ENCODE measurements at places on chromosomes 3 and 15.

- DNase-seq: no peak
Observed at GRCh38 chr15:42405863-42406482, 46.7 kb downstream of the CAPN3 start.

- no peak for DNase-seq
Observed at GRCh38 chr15:91541286-91541685, 312.2 kb upstream of the SLCO3A1 start.

DNA sequence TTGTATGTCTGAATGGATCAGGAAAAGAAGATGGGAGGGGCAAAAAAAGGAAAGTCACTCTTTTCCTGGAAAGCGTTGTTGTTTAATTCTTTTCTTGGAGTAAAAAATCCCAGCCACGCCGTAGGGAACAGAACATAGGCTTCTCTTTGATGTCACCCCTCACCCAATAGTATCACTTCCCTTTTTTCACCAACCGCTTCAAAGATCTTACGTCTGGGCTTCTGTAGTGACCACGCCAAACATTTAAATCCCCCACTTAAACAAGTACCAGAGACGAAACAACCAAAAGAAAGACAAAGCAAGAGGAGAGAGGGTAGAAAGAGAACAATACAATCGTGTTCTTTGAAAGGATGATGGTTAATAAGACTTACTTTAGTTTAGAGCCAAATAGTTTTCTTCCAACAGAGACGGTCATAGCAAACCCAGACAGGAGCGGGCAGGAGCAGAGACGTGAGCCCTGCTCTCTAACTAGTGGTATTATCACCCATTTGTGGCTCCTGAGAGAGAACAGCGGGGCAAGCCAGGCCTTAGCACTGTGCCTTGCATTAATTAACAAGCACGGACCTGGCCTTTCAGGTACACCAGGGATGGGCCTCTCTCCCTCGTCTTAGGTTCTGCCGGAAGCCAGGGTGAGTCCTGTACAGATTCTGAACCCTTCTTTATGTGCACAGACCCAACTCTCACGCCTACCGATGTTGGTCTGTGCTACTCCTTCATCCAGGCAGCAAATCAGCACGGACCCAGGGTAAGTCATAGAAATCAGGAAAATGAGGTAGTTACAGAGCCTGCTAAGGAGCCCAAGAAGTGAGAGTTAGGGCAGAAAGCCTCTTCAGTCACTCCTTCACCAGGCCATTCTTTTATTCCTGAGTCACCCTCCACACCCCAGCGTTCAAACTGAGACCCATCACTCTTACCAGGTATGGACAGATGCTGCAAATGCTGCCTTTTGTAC, 28.2 kb upstream of the BCL6 start:
- DNase-seq: no peak

GRCh38 chr3:197495499-197495898, 60.3 kb downstream of the BDH1 start:
- DNase-seq: no peak

DNA sequence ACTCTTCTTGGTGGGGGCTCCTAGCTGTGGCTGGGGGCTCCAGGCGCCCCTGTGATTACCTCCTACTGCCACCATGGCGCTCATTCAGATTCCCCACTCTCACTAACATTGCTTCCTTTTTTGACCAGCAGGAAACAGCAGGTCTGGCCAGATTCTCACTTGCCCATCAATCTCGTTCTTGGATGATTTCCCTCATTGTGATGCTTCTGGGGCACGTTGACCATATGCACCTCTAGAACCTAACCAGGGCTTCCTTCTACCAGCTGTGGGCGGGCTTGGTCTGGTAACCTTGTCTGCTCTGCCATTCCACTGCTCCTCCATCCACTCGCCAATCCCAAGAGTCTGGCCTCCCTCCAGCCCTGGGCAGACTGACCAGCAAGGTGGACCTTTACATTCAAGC, 35.9 kb upstream of the PTPN23 start:
- no peak for DNase-seq

DNA sequence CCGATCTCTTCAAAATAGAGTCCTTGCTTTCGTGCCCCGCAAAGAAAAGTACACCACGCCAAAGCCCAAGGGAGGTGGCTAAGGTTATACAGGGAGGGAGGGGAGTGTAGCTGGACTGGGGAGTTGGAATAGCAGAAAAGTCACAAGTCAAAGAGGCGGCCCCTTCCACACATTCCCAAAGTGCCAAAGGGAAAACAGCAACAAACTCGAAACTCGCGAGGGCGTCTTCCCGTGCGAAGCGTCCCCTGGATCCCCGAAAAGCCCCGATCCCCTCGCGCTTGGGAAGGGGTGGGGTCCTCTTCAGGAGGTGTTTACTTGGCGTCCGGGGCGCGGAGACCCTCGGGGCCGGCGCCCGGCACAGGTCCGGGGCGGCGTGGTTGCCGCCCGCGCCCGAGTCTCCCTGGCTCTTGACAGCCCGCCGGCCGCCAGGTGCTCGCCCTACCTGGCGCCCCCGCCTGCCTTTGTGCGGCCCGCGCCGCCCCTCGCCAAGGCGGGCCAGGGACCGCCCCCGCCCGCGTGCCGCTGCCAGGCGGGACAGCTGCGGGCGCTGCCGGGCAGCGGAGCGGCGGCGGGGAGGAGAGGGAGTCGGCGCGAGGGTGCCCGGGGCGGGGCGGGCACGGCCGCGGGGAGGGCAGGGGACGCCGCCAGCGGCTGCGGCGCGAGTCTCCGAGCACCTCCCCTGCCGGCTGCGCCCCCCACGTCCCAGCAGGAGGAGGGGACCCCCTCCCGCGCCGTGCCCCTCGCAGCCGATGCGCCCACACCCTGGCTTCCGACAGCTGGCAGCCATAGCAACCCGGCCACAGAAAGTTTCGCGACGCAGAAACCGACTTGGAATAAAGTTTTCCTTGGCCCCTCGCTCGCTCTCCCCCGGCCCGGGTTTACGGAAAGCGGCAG, 966 bp downstream of the MYO1E start:
- DNase-seq: no peak

- no peak for DNase-seq
Observed at GRCh38 chr3:45832699-45833098, 9.2 kb downstream of the LZTFL1 start.

DNA sequence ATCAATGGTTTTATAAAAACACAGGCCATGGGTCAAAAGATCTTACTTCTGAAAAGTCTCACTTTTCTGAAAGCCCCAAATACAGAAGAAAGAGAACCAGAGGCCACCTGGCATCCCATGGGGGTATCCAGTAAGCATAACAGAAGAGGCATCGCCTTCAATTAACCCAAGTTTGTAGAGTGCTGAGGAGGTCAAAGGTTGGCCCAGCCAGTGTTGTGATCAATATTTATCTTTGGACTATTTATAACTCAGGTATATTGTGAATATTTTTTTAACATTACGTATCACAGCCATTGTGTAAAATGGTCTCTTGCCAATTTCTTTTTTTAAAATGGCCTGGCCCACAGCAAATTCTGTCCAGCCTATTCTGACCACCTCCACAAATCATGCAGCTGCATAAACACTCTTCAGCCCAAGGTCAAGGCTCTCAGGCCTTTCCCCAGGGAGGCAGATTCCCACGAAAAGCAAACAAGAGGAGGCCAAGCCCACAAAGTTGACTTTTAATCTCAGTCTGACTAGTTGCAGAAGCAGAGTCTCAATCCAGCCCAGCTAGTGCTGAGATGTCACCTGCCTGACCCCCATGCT, 26.2 kb upstream of the SPTBN5 start:
- no peak for DNase-seq

GRCh38 chr3:58434168-58434504, 504 bp upstream of the PDHB start:
- DNase-seq: no peak

DNA sequence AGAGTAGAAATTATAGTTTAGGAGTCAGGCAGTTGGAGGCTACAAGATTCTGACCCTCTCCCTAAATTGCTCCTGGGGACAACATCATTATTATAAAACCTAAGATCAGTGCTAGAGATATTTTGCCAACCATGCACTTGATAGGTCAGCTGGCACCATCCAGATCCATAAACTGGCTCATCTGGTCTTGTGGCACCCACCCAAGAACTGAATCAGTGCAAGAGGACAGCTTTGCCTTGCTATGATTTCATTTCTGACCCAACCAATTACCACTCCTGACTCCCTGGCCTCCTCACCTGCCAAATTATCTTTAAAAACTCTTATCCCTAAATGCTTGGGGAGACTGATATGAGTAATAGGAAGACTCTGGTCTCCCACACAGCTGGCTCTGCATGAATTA, 461.1 kb upstream of the TGFBR2 start:
- DNase-seq: no peak

DNA sequence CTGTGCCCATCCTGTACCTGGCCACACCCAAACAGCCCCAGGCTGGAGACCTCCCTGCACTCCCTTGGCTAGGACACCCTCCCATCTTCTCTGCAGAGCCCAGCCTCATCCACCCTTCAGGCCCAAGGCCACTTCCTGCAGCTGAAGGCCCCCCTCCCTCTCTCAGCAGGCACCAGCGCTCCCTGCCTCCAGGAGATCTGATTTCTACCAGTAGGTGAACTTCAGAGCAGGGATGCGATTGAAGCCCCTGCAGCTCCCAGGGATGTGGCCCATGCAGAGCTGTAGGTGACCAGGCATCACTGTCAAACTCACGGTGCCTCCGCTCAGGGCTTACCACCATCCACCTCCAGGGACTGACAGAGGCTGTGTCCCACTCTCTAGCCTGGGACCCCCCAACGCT, 96.3 kb downstream of the NUP210 start:
- no peak for DNase-seq

- DNase-seq: no peak
Observed at GRCh38 chr15:25450163-25450562, 11.3 kb upstream of the UBE3A start.

DNA sequence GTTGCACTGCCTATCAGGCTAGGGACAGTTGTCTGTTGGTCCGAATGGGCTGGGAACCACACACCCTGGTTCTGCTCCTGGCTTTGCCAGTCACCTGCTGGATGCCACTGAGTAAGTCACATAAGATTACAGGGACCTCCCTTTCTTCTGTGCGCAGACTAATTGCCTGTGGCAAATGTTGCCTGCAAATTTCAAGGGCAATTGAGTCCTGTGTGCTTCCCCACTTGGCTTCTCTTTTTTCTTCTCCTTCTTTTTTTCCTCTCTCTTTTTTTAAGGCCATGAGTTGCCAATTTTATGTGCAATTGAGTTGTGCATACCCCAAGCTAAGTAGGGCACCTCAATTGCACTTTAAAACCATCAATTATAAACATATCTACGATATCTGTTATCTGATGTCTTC, 963.4 kb downstream of the MCTP2 start:
- DNase-seq: no peak

- DNase-seq: no peak
Observed at GRCh38 chr3:161043336-161044035, 61.7 kb downstream of the B3GALNT1 start.

DNA sequence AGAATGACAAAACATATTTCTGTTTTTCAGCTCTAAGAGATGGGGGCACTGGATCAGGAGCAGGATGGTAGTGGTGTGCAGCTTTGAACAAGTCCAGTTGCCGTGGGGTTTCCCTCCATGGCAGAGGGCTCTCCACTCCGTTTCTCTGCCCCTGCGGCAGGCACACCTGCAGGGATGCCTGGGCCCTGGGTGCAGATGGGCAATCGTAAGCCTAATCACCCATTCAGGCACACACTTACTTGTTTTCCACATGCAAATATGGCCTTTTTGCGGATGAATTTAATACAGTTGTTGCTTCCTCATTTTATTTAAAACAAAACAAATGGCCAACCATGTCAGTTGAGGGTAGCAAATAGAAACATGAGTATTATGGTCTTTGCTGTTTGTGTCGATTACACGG, 85.1 kb downstream of the LPP start:
- DNase-seq: no peak

GRCh38 chr15:38471974-38472373, 18.0 kb downstream of the FAM98B start:
- DNase-seq: no peak

GRCh38 chr3:195204360-195205163, 66.4 kb downstream of the XXYLT1 start:
- no peak for DNase-seq

DNA sequence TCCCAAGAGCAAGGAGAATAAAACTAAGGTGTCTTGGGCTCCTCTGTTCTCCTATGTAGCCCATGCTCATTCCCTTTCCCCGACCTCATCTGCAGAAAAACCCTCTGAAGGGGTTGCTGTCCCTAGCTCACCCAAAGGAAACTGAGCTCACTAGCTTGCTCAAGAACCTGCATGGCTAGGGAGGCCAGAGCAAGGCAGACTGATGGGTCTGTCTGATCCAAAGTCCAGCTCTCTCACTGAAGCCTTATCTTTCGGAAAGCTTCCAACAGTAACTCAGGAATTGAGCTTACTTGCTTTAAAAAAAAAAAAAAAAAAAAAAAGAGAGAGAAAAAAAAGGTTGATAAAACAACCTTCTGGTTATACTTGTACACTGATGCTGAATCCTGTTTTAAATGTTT, 141.4 kb upstream of the TOPAZ1 start:
- no peak for DNase-seq

DNA sequence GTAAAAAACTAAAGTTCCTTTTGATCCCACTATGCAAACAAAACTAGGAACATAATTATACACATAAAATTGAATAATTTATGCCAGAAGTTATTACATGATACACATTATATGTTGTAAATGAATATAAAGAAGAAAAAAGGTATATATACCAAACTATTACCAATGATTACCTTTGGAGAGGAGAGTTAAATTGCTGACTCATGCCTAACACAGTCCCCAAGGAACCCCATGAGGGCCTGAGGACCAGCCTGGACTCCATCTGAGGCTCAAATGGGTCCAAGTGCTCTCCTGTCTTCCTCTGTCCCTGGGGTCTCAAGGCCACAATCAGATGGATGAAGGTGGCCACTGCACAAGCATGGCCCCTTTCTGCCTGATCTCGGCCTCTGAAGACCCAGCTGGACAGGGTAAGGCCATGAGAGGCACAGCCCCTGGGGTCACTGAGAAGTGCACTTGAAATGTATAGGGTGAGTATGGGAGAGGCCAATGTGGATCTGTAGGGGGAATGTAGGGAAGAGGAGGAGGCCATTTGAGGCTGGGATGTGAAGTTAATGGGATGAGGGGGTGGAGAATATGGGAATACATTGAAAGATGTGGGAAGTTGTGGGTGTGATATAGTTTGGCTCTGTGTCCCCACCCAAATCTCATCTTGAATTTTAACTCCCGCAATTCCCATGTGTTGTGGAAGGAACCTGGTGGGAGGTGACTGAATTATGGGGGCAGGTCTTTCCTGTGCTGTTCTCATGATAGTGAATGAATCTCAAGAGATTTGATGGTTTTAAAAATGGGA, 1.1 kb upstream of the IQCF1 start:
- no peak for DNase-seq

DNA sequence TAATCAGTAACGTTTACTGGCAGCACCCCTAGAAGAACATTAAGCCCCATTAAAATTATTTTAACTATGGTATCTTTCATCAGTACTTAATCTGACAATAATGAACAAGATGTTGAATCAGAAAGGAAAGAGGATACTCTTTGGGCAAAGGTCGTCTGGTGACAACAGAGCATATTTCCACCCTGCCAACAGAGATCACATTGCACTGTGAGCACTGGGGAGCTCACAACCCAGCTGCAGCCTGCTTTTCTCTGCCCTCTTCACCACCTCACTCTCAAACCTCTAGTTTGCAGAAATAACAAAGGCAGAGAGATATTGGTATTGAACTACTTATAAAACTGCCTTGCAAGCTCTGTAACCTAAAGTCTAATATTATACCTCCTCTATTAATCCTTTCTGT, 130.0 kb downstream of the FBN1 start:
- DNase-seq: no peak

- DNase-seq: no peak
Observed at GRCh38 chr3:98322101-98322500, 31.6 kb upstream of the OR5K4 start.
